ENCODE measurements at places on chromosomes 11 and 22.

GRCh38 chr22:25540166-25540907, 24.1 kb upstream of the GRK3 start:
- DNase-seq = no peak

- DNase-seq = no peak
These were observed 583 bp downstream of the P4HA3 start for GRCh38 chr11:74310857-74311256.

GRCh38 chr11:71269603-71270511, 17.5 kb upstream of the SHANK2 start:
- DNase-seq = no peak

DNA sequence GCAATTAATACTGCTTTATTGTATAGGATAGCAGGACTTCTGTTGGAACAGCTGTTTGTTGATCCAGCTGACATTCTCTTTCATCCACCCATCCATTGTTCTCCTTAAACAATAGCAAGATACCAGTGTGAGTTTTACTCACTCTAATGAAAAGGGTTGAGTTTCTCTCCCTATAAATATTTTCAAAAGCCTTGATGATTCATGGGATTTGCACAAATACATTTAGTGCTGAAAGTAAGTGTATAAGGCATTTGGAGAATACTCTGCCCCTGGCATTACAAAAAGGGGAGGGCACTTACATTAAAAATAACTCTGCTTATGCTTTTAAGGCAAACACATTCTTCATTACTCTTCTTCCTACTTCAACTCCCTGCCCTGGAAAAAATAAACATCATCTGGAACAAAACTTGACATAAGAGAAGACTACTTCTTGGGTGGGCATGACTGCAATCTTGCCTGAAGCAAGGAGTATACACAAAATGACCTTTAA, 634.9 kb downstream of the METTL15 start:
- DNase-seq = no peak

GRCh38 chr11:14315130-14315529, 43.9 kb downstream of the RRAS2 start:
- no peak for DNase-seq

- DNase-seq = no peak
These were observed 100.8 kb downstream of the KIAA1671 start for GRCh38 chr22:25053153-25053805.

DNA sequence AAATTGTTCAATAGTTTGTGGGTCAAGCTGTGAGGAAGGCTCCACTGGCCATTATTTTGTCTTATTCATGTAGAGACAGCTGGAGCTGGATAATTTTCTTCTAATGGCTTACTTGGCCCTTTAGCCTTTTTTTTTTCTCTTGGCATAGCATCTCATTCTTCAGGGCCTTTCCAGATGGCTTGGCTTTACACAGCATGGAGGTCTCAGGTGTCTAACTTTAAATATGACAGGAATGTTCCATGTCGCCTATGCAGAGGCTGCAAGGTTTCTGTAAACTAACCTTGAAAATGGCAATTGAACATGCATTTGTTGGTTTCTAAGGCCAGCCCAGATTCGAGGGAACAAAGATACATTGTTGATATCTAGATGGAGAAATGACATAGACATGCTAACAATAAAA, 247.9 kb upstream of the CNTN5 start:
- DNase-seq = no peak

GRCh38 chr11:75902631-75903030, 87.6 kb downstream of the UVRAG start:
- no peak for DNase-seq

GRCh38 chr22:41951898-41952474, at the start of gene SMIM45:
TSS of gene SMIM45 (plus strand) at chr22:41952150.
- DNase-seq = peak; percentile 93

DNA sequence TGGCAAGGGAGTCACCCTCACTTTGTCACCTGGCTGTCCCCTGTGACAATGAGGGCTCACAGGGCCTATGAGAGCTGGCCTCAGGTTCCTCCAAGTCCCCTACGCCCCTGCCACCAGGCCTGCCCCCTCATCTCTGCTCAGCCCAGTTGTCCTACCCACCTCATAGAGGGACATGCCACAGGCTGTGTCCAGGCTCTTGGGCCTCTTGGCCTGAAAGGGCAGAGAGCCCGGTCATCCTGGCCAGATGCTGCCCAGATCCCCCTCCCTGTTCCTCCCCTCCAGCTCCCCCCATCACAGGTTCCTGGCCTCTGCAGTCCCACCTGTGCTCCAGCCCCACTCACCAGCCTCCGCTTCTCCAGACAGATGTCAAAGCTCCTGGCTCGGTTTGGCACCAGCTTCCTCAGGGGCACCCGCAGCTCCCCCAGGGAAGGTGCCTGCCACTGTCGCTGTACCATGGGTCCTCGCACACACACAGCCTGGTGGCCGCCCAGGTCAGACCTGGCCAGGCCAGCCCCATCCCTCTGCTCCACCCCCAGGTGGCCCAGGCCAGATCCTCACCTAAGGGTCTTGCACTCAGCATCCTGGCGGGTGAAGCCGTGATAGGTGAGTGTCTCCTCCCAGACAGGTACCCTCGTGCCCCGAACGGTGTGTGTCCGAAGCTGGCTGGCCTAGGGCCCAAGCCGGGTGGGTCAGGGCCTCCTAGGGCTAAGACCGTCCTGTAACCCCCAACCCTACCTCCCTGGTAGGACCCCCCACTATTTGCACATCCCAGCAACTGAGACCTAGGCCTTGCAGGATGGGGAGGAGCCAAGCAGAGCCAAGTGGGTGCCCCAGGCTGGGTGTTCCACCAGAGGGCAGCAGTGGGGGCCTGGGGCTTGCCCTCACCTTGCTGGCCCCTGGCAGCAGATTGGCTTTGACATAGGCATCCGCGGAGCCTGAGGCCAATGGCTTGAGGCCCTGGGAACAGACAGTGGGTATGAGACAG, 8.3 kb downstream of the NDUFV1 start:
- no peak for DNase-seq

- no peak for DNase-seq
These were observed 89.5 kb downstream of the TRIM44 start for GRCh38 chr11:35752115-35752514.

DNA sequence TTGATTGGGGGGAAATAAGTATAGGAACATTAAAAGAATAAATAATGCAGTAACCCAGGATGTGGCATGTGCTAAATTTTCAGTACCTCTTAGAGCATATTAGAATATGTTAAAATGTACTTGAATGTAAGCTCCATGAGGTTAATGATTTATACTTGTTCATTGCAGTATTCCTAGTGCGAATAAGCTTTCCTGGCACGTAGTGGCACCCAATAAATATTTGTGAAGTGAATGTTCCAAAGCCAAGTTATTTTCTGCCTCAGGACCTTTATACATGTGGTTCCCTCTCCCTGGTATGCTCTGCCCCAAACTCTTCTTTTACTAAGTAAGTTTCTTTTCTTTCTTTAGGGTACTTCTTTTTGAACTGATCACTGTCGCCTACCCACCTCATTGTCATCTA, 118.8 kb downstream of the DBX1 start:
- no peak for DNase-seq

GRCh38 chr11:42555190-42555589, 756.6 kb upstream of the API5 start:
- no peak for DNase-seq

- DNase-seq = no peak
These were observed 56.4 kb downstream of the PARVA start for GRCh38 chr11:12433571-12434324.

GRCh38 chr11:78912778-78913177, 338.1 kb upstream of the NARS2 start:
- no peak for DNase-seq

DNA sequence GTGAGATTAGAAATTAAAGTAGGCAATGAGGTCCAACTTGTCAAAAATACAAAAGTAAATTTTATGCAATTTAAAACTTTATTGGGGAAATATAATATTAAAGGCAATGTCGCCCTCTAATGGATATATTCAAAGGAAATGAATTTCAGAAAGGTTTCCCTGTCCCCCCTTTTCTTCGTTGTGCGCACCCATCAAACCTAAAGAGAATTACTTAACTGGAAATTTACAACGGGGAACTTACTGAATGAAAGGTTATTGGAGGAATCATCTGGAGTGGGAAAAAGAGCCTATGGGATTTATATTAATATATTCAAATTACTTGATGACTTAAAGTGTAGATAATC, 1.7 kb upstream of the ABTB2 start:
- DNase-seq = no peak

GRCh38 chr22:17957204-17957603, 67.2 kb downstream of the MICAL3 start:
- DNase-seq = no peak

DNA sequence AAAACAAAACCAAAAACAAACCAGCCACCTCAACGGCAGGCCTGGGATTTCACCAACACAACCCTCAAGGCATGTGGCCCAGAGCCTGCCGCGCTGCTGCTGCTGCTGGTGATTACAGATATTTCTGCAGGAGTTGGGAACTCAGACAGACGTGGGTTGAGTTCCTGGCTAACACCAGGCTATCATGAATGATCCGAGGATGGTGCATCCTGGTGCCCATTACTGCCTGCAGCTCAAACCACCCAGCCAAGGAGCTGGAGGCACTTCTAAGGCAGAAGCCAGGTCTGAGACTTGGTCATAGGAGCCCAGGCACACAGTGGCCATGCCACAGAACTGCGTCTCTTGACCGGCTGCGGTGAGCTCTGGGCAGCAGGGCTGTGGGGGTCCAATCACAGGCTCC, 151.8 kb downstream of the MPPED1 start:
- no peak for DNase-seq

- no peak for DNase-seq
These were observed 1.3 kb downstream of the NAP1L4 start for GRCh38 chr11:2990617-2991451.

DNA sequence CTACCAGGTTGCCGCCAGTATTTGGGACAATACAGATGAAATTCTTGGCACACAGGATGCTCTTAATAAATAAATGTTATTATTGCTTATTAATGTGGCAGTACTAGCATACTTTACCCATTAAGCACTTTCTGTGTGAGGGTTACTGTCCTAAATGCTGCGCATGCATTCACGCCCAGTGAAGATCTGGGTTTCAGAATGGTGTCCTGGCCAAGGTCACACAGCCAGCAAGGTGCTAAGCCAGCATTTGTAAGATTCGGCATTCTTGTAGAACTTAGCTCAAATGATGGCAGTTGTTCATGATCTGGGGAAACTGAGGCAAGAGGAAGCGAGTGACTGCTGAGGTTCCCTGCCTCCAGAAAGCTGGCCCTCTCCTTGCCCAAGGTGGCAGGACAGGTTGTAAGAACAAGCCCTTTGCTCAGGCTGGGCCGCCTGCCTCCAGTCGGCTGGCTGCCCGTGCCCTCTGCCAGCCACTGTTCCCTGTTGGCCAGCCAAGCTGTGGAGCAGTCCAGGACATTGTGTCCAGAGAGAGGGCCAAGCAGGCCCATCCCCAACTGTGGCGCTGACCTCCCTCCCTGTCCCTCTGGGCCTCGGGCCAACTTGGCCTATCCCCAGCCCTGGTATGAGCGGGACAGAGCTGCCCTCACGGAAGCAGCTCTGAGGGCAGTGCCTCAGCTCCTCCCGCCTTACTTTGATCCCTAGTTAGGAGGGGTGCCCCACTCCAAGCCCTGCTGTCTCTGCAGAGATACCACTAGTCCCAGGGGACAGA, 28.8 kb downstream of the TOB2 start:
- no peak for DNase-seq

DNA sequence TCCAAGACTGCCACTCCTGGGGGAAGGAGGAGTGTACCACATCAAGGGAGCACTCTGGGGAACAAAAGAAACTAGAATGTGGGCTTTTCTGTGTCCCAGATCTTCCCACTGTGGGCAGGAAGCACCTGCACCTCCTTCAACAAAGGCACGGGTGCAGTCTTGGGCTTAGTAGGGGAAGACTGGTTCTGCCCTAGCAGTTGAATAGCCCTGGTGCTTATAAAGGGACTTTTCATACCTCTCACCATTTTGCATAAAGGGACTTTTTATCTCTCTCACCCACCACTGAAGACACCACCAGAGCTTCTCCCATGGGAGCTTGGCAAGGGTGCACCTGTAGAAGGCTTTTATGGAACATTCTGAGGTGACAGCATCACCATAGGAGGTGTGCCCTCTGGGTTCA, 65.8 kb upstream of the MS4A8 start:
- DNase-seq = no peak

GRCh38 chr11:9077164-9077563, 14.2 kb downstream of the SCUBE2 start:
- no peak for DNase-seq

DNA sequence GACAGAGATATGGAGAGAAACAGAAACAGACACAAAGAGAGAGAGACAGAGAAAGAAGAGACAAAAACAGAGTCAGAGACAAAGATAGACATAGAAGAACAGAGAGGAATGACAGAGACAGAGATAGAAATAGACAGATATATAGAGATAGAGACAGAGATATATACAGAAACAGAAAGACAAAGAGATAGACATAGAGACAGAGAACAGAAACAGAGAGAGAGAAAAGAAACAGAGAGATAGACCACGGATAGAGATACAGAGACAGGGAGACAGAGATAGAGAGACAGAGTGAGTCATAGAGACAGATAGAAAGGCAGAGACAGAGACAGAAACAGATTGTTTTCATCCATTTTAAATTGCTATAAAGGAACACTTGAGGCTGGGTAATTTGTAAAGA, 12.3 kb upstream of the MPEG1 start:
- DNase-seq = no peak

DNA sequence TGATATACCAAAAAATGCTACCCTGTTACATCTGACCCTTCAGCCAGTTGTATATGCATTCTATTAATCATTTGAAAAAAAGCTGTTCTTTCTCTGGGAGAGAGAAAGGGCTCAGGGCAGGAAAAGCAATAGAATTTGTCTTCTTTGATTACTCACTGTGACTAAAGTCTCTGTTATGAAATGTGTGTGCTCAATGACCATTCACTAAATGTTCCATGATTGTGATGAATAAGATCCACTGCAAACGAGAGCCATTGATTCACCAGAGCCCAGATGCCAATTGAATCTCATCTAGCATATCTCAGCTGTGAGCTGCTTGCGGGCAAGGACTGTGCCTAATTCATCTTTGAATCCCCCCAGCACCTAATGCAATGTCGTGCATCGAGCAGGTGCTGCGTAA, 184.3 kb downstream of the OPCML start:
- no peak for DNase-seq

DNA sequence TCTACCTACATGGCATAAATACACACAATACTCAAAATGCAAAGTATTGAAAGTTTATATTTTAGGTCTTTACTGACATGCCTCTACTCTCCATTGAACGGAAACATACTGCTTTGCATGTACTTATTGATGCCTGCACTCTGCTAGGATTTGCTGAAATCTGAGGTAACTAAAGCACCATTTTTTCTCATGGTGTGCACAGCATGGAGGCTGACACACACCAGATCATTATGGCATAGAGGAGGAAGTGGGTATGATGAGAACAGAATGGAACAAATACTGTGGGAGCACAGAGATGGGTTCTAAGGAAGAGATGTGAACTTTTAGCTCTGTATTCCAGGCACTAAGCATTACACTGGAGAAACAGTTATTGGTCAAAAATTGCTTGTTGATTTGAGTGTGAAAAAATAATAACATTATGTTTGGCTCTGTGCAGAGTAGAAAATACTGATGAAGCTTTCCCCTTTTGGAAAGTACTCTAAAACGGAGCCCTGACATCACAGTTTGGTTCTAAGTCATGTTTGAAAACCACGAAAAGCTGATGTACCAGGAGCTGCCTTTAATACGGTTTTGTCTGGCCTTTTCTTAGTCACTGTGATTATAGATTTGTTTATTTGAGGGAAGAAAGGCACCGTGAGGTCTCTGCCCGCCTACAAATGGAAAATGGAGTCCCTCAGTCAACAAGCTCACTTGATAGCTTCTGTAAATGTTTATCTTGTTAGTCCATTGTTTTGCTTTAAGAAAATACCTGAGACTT, 5.6 kb downstream of the OR52R1 start:
- DNase-seq = no peak

Data from retina (tissue), 1 donor.